SW 1271 (cell line): ENCODE measurements at places on chromosomes 2 and 18.

DNA sequence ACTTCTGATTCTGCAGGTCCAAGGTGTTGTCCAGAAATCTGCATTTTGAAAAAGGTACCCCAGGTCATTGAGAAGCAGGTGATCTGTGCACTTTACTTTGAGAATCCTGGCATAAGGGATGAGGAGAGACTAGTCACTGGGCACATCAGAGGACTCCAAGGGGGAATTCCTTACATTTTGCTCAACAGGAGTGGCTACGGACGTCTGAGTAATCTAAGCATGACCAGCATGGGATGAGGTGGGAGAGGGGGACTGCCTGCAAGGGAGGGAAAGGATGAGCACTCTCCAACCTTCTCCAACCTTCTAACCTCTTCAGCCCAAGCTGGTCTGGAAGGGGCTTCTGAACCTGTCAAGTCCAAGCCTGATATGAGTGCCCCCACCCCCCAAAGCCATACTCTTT lies 55.5 kb downstream of the MARCHF4 start:
- peak; percentile 66 for DNase-seq

DNA sequence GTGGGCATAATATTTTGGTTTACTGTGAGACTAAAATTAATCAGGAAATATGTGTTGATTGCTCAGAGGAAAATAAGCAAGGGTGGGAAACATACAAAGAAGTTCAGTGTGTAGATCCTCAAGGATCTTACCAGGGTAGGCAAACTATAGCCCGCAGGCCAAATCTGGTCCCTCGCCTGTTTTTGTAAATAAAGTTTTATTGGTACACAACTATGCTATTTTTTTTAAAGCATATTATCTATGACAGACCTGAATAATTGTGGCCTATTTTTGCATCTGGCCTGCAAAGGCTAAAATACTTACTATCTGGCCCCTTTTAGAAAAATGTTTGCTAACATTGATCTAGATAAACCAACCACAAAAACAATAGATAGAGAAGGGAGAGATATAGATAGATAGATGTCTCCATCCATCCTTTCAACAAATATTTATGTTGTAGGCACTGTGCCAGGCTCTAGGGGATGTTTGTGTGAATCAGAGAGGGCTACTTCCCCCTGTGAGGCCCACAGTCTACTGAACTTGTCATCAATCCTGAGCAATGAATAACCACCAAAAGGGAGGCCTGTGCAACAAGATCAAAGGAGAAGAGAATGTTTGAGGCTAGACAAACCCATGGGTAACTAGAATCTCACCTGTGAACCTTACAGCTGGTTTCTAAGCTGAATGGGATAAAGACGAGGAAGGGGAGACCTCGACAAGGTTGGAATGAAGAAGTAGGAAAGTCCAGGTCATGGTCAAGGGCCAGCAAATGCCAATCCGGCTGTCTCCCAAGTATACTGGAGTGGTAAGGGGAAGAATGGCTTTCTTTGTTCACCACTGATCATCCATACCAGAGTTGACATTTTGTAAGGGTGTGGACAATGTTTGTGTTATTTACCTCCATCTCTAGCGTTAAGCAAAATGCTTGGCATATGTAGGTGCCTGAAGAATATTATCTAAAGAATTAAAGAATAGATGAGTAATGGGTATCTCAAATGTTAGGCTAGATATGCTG lies 23.6 kb downstream of the ALPK2 start:
- DNase-seq, result no peak

- no peak for DNase-seq
These were observed 121.6 kb downstream of the PTGR3 start for GRCh38 chr18:75087119-75088020.

DNA sequence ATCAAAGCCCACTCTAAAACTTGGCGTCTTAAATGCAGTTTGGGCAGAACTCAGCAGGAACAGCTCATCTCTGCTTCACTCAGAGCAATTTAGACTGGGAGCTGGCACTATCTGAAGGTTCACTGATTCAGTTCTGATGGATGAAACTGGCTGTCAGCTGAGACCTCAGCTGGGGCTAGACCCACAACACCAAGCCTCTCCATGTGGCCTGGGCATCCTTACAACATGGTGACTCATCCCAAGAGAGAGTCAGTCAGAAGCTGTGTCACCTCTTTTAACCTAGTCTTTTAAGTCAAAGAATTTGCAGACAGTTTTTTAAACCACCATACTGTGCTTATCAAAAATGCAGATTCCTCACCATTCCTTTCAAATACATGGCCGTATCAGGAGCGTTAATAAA lies 62.6 kb upstream of the ZNF397 start:
- no peak for DNase-seq

- no peak for DNase-seq
These were observed 47.7 kb upstream of the RNU4ATAC start for GRCh38 chr2:121483021-121483420.

DNA sequence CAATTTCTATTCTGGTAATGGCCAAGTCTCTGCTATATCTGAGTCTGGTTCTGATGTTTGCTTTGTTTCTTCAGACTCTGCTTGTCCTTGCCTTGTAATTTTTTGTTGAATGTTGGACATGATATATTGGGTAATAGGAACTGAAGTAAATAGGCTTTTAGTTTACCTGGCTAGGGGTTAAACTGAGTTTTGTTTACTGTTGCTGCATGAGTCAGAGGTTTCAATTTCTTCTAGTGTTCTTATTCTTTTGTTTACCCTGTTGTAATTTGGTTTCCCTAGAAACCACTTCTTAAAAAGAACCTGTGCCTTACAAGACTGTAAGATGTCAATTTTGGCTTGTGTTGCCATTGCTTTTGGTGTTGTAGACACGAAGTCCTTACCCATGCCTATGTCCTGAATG lies 285.0 kb upstream of the KCNH7 start:
- DNase-seq, result no peak

- DNase-seq, result peak; percentile 62
These were observed 118.5 kb upstream of the ALPP start for GRCh38 chr2:232260075-232260474.

DNA sequence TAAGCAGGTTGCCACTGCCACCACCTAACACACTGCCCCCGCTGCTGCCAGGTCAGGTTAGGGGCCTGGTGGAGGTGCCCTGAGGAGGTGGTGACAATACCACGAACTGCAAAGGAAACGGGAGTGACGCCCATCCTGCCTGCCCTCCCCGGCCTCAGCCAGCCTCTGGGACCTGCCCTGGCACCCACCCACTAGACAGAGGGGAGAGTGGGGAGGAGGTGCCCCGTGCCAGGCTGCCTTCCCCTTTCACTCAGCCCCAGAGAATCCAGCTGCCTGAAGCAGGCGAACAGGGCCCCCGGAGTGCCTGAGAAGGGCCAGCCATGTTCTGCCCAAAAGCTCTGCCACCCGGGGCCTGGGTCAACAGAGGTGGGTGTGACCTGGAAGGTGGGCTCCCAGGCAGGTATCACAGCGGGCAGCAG lies 44.5 kb upstream of the FOSL2 start:
- DNase-seq, result no peak

- no peak for DNase-seq
These were observed 93.5 kb downstream of the COX7A2L start for GRCh38 chr2:42267530-42267929.

GRCh38 chr2:118761771-118762170 lies 85.7 kb downstream of the EN1 start:
- no peak for DNase-seq
